A673 (cell line): ENCODE measurements at places on chromosomes 7 and 10.

GRCh38 chr10:33073641-33074415 is 115.8 kb upstream of the ITGB1 start:
- peak; percentile 25 for DNase-seq

- no peak for DNase-seq
Observed at GRCh38 chr7:45865594-45866410, 7.1 kb downstream of the CCDC201 start.

DNA sequence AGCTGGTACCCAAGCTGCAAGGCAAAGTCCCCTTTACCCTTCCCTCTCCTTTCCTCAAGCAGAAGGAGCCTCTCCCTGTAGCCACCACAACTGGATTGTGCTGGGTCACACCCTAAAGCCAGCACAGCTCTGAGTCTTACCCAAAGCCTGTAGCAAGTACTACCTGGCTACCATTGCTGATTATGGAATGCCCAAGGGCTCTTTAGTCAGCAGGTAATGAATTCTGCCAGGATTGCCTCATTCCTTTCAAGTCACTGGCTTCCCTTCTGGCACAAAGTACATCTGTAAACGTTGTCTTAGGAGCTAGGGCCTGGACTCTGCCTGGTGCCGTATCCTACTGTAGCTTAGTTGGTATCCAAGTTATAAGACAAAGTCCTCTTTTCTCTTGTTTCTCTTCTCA is 52.0 kb downstream of the FAS start:
- DNase-seq = no peak

- DNase-seq = no peak
Observed at GRCh38 chr10:120433141-120433540, 23.9 kb upstream of the PLPP4 start.

- no peak for DNase-seq
Observed at GRCh38 chr7:139264220-139264619, 33.2 kb downstream of the UBN2 start.
